ENCODE measurements at places on chromosomes 7 and 10.

DNA sequence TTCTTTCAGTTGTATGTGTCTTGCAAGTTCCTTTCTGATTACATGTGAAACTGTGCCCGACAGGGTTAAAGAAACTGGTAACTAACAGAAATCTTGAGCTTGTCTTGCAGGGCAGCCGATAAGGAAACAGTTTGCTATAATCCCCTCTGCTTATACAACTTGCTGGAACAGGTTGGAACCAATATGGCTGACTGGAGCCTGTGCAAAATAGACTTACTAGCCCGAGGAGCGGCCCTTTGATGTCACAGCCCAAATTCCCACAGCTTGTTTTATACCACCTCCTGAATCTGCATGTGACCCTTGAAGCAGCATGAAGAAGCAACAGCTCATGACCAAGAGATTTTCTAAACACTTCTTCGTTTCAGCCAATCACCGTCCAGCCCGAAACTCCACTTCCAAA lies 3.3 kb upstream of the YKT6 start:
- no peak overlapping the region for H3K4me3 ChIP-seq
- peaks cover under 1% of the 10 kb centered on the region for H3K36me3 ChIP-seq
- DNase-seq = no peak
- H3K4me1 ChIP-seq = peaks cover 23% of the 10 kb centered on the region

DNA sequence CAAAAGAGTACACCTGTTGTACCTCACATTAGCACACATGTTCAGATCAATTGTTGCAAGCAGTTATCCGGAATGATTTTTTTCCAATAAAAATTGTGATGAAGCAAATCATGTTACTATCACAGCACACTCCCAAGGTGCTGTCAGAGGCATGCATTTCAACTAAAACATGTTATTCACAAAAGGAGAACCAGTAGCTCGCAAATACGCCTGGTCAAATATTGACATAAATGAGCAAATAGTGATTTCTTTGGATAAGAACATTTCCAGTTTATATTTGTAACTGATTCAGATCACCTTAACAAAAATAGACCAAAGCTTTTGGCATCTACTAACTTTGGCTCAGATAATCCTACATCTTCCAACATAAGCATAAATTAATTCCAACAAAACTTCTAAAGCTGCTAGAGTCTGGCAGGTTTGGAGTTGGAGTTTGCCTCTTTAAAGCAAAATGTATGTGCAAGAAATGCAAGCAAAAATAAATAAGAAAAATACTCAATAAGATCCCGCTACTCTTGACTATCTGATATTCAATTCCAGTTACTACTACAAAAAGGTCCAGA lies 208.0 kb downstream of the SFMBT2 start:
- H3K4me1 ChIP-seq = no peaks in the 10 kb centered on the region
- peaks cover 91% of the 10 kb centered on the region for H3K36me3 ChIP-seq
- no peak overlapping the region for H3K27ac ChIP-seq
- no peak for DNase-seq
- no peak overlapping the region for H3K4me3 ChIP-seq

DNA sequence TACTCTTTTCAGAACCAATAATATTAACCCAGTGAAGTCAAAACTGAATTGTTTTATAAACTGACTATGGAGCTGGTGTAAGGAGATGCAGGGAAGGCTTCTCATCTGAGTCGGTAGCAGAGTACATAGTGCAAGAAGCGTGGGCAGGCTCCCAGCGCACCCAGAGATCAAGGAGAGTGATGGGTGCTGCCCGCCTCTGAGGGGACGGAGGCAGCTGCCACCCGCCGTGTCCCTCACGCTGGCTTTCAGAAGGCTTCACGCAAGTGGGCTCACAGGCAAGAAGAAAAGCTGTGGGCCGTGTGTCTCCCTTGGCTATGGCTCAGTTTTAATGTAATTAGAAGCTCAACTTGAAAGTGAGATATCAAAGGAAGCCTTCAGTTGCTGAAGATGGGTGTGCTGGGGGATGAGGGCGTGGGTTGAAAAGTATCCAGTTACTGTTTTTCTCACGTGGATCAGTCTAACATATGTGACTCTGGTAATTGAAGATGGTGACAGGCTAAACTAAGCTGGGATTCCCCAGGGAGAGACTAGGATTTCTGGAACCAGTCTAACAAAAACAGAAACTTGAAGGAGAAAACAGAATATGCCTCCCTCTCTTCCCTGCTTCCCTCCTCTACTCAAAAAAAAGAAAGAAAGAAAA lies 159.9 kb downstream of the MGMT start:
- no peaks in the 10 kb centered on the region for H3K36me3 ChIP-seq
- DNase-seq = no peak
- no peak overlapping the region for H3K4me3 ChIP-seq
- no peaks in the 10 kb centered on the region for H3K4me1 ChIP-seq
- H3K27ac ChIP-seq = no peak overlapping the region

- DNase-seq = no peak
- H3K27me3 ChIP-seq = peaks cover 3% of the 10 kb centered on the region
- H3K4me3 ChIP-seq = no peak overlapping the region
- no peak overlapping the region for H3K27ac ChIP-seq
- H3K4me1 ChIP-seq = no peaks in the 10 kb centered on the region
- H3K36me3 ChIP-seq = no peaks in the 10 kb centered on the region
Observed at GRCh38 chr10:13973742-13974141, 357.0 kb downstream of the FRMD4A start.

DNA sequence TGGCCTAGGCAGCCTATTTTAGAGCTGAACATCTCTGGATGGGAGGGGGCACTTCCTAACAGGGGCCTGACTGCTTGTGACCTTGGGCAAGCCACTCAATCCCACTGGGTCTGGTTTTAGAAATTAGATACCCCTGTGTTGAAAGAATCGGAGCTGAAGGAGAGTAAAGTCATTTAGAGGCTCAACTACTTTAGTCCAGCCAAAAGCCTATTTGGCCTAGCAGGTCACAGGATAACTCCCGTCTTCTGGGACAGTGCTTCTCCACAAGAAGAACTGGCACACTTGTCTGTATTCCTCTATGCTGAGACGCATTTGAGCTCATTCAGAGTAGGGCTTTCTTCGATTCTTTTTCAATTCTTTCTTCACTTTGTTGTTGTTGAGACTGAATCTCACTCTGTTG lies 224.2 kb downstream of the CHCHD3 start:
- no peak overlapping the region for H3K27ac ChIP-seq

GRCh38 chr7:46145412-46145811 lies 224.3 kb upstream of the IGFBP3 start:
- no peak overlapping the region for H3K27ac ChIP-seq
- no peak for DNase-seq
- H3K4me1 ChIP-seq = no peaks in the 10 kb centered on the region
- H3K4me3 ChIP-seq = no peak overlapping the region
- H3K27me3 ChIP-seq = no peaks in the 10 kb centered on the region

- H3K27ac ChIP-seq = no peak overlapping the region
- no peaks in the 10 kb centered on the region for H3K27me3 ChIP-seq
- H3K4me3 ChIP-seq = no peak overlapping the region
- peak; percentile 30 for DNase-seq
- no peaks in the 10 kb centered on the region for H3K36me3 ChIP-seq
Observed at GRCh38 chr10:29119374-29119773, 169.5 kb upstream of the LYZL1 start.

GRCh38 chr7:123573341-123573740 lies 15.7 kb upstream of the NDUFA5 start:
- no peaks in the 10 kb centered on the region for H3K36me3 ChIP-seq
- H3K27ac ChIP-seq = no peak overlapping the region
- H3K4me3 ChIP-seq = no peak overlapping the region

GRCh38 chr7:25967278-25968204 lies 184.5 kb upstream of the NFE2L3 start:
- DNase-seq = no peak
- H3K36me3 ChIP-seq = no peaks in the 10 kb centered on the region
- no peaks in the 10 kb centered on the region for H3K4me1 ChIP-seq
- H3K27ac ChIP-seq = no peak overlapping the region
- H3K27me3 ChIP-seq = peaks cover 28% of the 10 kb centered on the region

GRCh38 chr10:69657430-69657829 lies 27.4 kb downstream of the FAM241B start:
- H3K27ac ChIP-seq = no peak overlapping the region
- H3K4me1 ChIP-seq = no peaks in the 10 kb centered on the region
- H3K36me3 ChIP-seq = no peaks in the 10 kb centered on the region

DNA sequence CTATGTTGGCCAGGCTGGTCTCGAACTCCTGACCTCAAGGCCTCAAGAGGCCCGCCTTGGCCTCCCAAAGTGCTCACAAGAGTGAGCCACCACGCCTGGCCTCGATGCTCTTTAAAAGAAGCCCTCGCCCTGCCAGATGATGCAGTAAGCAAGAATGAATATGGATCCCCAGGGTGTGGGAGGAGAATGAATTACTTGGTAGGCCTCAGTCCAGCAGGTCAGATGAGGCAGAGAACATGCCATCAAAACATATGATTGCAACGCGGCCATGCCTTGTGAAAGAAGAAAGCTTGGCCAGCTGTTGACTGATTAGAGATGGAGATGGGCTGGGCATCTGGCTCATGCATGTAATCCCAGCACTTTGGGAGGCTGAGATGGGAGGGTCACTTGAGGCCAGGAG lies 68.7 kb downstream of the CAMK1D start:
- no peak for DNase-seq
- no peak overlapping the region for H3K27ac ChIP-seq
- H3K4me1 ChIP-seq = peaks cover 5% of the 10 kb centered on the region
- no peaks in the 10 kb centered on the region for H3K27me3 ChIP-seq

DNA sequence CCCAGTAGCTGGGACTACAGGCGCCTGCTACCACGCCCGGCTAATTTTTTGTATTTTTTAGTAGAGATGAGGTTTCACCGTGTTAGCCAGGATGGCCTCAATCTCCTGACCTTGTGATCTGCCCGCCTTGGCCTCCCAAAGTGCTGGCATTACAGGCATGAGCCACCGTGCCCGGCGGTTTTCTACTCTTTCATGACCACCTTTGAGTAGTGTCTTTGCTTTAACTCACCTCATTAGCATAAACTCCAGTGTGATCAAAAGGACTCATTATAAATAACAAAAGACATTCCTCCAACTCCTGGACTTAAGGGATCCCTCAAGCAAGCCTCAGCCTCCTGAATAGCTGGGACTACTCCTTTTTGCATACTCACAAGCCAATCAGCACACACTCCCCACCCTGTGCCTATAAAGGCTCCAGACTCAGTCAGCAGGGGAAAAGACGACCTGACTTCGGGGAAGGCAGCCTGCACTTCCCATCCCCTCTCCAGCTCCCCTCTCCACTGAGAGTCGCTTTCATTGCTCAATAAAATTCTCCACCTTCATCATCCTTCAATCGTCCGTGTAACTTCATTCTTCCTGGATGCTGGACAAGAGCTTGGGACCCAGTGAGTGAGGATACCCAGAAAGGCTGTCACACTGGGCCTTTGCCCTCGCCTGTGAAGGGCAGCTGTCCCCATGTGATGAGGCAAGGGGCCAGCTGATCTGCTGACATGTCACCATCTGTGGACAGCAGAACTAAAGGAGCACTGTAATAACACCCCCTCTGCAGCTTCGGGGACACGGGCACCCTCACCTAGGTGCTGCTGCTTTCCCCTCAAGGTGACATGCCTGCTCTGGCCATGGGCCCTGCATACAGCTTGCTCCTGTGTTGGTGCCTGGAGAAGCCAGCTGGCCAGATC lies 35.0 kb upstream of the EIF4H start:
- no peaks in the 10 kb centered on the region for H3K27me3 ChIP-seq
- H3K4me3 ChIP-seq = no peak overlapping the region
- no peak overlapping the region for H3K27ac ChIP-seq
- H3K4me1 ChIP-seq = peaks cover 7% of the 10 kb centered on the region

GRCh38 chr10:27388761-27389399 lies 115.2 kb upstream of the RAB18 start:
- H3K4me3 ChIP-seq = no peak overlapping the region
- H3K27ac ChIP-seq = no peak overlapping the region
- no peaks in the 10 kb centered on the region for H3K36me3 ChIP-seq
- H3K27me3 ChIP-seq = peaks cover 15% of the 10 kb centered on the region

GRCh38 chr10:456486-456885 lies 233.0 kb downstream of the DIP2C start:
- H3K4me1 ChIP-seq = peaks cover 12% of the 10 kb centered on the region
- H3K4me3 ChIP-seq = no peak overlapping the region
- peaks cover 65% of the 10 kb centered on the region for H3K27me3 ChIP-seq
- no peak overlapping the region for H3K27ac ChIP-seq
- no peak for DNase-seq

DNA sequence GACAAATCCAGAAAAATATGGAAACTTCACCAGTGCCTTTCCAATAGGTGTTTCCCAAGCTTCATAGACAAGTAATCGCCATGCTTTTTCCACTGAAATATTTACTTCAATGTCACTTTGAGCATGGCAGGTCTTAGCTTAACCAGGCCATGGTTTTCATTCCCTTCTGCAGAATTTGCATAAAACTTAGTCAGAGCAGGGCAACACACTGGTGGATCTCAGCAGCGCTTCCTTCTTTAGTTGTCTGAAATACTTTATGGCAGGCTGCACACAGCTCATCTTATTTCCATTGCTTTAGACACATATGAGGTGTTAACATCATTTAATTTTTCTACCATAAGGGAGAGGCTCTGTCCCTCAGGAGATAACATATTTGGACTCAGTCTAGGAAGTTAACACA lies 102.9 kb upstream of the AHR start:
- H3K4me3 ChIP-seq = no peak overlapping the region
- no peaks in the 10 kb centered on the region for H3K36me3 ChIP-seq
- H3K4me1 ChIP-seq = no peaks in the 10 kb centered on the region
- DNase-seq = no peak
- no peak overlapping the region for H3K27ac ChIP-seq
- H3K27me3 ChIP-seq = no peaks in the 10 kb centered on the region

GRCh38 chr10:69696073-69696731 lies 66.2 kb downstream of the FAM241B start:
- peaks cover 5% of the 10 kb centered on the region for H3K27me3 ChIP-seq
- H3K36me3 ChIP-seq = no peaks in the 10 kb centered on the region
- H3K4me1 ChIP-seq = no peaks in the 10 kb centered on the region

- no peak for DNase-seq
- H3K36me3 ChIP-seq = no peaks in the 10 kb centered on the region
- no peaks in the 10 kb centered on the region for H3K4me1 ChIP-seq
- H3K4me3 ChIP-seq = no peak overlapping the region
- no peak overlapping the region for H3K27ac ChIP-seq
Observed at GRCh38 chr10:122713091-122713885, 13.6 kb upstream of the C10orf120 start.

DNA sequence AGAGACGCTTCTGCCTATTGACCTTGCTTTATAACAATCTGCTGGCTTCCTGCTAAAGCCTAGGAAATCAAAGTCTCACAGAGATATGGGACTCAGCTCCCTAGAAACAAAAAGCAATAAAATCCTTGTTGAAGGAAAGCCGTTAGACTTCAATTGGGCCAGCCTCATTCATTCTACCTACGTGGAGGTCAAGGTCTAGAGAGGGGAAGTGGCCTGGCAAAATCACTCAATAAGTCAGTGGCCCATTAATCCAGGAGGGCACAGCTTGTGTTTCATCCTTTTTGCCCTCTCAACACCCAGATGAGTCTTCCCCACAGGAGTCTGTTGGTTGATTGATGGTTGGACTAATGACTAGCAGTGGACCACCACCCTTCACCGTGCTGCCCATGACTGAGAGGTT lies 40.5 kb upstream of the ACSL5 start:
- H3K4me3 ChIP-seq = no peak overlapping the region
- no peaks in the 10 kb centered on the region for H3K36me3 ChIP-seq
- no peak for DNase-seq
- H3K4me1 ChIP-seq = no peaks in the 10 kb centered on the region

Data from DND-41 (cell line).